Kidney (tissue), 22 donors: ENCODE measurements at places on chromosomes 4 and X. TPM values are rescaled to one million over a fixed set of nuclear protein-coding genes. Genes with fewer than 3 reads are reported as not detected.
A peak's percentile ranks its signal among the peaks of the same experiment; 100 is the strongest.

- no peak for DNase-seq
Measured at GRCh38 chr4:128358913-128359279, 71.3 kb upstream of the PGRMC2 start.

- DNase-seq, result no peak
Measured at GRCh38 chr4:104901438-104901837, 245.2 kb upstream of the TET2 start.

DNA sequence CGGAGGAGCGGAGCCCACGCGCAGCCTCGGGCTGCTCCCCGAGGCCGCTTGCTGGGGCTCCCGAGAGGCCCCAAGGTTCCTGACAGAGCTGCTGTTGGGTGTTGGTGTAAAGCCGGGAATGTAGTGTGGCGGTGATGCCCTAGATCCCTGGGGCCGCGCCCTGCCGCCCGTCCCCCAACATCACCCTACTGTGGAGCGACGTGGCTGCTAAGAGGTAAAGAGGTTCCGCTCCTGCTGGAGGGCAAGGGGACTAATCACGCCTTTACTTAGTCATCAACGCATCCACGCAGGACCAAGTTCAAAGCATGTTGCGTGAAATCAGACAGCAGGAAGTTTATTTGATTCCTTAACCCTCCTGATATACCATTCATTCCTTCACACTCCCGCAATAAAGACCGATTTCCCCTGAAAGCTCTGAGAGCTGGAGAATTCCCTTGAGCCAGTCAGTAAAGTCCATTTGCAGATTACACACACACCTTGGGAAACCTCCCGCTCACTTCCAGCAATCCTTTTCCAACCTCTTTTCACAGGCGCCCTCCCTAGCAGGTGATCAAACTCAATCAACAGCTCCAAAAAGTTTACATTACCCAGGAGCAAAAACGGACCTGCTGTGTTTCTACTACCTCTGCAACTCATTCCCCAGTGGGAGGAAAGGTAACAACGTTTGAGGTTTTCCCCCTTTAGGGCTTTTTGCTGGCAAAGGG, 579 bp upstream of the GABRA2 start:
- DNase-seq, result peak; percentile 42

DNA sequence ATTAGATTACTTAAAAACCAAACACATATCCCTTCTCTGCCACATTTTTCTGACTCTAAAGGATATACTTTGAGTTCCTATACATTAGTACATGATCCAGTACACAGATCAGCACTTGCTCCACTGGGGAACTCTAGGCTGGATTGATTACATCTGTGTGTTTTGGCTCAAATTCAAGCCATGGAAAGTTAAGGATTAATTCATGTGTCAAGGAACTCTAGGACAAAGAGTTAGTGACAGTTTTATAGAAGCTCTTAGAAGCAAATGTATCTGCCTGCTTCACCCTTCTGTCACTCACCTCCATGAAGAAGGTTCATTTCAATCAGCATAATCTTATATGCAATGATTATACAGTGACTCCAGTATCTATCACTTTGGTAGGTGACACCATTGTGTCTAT, 43.2 kb downstream of the SCFD2 start:
- DNase-seq, result no peak

- DNase-seq, result no peak
Measured at GRCh38 chr4:61543976-61544375, 343.9 kb downstream of the ADGRL3 start.

DNA sequence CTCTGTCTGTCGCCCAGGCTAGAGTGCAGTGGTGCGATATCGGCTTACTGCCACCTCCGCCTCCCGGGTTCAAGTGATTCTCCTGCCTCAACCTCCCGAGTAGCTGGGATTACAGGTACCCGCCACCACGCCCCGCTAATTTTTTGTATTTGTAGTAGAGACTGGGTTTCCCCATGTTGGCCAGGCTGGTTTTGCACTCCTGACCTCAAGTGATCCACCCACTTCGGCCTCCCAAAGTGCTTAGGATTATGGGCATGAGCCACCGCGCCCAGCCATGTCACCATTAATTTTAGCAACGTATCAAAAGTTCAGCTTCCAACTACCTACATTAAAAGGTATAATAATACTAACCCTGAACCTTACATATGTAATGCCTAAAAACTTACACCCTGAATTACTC, 940 bp upstream of the UTP3 start:
- no peak for DNase-seq

DNA sequence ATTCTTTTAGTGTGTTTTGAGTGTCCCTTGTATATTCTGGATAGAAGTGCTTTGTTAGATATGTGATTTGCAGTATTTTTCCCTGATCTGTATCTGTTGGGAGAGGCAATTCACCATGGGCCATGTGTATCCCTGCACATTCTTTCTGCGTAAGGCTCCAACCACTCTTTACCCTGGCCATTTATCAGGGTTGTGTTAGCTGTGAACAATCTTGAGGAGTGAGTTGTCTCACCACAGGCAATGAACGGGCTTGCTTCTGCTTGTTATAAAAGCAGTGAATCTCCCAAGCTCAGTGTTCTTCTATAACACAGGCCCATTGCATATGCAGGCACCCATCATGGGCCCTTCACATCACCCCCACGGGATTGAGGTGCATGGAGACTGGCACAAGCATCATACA, 18.9 kb upstream of the SMIM10 start:
- no peak for DNase-seq

DNA sequence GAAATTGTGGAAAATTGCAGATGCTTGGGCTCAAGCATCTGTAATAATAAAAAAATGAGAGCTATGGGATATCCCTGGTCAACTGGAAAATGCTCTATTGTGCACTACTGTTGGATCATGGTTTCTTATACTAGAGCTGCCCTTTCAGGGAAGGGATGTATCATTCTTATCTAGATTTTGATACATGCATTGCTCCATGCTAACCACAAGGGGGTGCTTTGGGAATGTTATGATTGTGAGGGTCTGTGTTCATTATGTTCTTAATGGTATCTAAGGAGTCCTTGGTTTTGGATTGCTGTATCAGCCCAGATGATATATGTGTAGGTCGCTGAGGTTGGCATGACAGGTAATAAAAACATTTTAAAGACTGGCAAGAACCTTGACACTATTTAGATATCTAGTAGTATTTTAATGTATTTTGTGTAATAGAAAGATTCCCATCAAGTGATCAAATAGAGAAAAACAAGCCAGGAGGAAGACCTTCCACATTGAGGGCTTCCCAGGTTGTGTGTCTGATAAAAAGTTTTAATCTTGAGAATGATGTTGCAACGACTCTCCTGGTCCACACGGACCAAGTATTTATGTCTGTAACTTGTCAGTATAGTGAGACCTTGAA, 49.2 kb upstream of the TLR2 start:
- DNase-seq, result no peak

DNA sequence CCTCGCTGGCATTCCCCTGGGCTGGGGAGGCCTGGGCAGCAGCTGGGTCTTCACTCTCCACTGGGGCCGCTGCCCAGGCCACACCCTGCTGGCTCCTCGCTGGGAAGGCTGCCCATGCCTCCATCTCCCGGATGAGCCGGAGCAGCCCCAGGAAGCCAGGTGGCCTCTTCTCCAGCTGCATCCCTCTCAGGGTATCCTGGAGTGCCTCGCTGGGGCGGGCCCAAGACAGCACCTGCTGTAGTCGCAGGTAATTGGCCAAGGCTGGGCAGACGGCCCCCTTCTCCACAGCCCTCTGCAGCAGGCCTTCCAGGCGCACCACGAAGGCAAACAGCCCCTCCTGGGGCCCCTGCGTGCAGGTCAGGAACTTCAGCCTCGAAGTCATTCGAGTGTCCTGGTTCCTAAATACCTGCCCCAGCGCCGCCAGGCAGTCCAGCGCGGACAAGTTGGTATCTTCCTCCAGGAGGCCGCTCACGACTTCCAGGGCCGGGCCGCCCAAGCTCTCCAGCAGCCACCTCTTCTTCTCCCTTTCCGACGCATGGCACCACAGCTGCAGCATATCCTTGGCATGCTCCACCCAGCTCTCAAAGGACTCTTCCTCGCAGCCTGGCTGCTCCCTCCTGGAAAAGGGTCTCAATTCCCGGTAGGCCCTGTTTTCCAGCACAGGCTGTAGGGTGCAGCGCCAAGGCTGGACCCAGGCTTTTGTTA, 3.7 kb downstream of the PNMA6E start:
- no peak for DNase-seq

GRCh38 chrX:18941896-18942295, 42.0 kb downstream of the PHKA2 start:
- DNase-seq, result no peak

GRCh38 chr4:7414736-7415510, 19.8 kb downstream of the PSAPL1 start:
- DNase-seq, result no peak

GRCh38 chrX:12374286-12374685, 236.0 kb downstream of the FRMPD4 start:
- DNase-seq, result no peak

DNA sequence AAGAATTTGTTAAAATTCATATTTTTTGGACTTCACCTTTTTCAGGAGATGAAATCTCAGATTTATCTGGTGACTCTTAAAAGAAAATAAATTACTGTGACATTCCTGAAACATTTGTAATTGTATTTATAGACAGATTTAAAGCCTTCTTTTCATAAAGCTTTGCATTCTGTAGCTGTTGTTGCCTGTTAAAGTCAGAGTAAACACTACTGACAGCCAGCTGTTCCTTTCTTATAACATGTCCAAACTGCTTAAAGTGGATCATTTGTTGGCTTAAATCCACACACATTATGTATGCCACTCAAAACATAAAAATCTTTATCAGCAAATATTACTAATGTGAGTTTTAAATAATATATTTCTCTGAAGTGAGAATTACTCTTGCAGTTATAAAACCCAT, 157.5 kb downstream of the TECRL start:
- no peak for DNase-seq

DNA sequence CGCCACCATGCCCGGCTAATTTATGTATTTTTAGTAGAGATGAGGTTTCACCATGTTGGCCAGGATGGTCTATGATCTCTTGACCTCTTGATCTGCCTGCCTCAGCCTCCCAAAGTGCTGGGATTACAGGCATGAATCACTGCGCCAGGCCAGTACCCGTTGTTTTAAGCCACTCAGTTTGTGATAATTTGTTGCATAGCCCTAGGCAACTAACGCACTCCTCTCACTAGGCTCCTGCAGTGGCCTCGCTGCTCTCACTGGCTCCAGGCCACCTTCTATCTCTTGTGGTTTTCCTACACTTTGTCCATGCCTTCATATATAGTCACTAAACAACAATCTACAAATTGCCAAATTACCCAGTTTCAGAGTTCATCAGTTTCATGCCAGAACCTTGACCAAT, 58.1 kb downstream of the DCHS2 start:
- DNase-seq, result no peak

DNA sequence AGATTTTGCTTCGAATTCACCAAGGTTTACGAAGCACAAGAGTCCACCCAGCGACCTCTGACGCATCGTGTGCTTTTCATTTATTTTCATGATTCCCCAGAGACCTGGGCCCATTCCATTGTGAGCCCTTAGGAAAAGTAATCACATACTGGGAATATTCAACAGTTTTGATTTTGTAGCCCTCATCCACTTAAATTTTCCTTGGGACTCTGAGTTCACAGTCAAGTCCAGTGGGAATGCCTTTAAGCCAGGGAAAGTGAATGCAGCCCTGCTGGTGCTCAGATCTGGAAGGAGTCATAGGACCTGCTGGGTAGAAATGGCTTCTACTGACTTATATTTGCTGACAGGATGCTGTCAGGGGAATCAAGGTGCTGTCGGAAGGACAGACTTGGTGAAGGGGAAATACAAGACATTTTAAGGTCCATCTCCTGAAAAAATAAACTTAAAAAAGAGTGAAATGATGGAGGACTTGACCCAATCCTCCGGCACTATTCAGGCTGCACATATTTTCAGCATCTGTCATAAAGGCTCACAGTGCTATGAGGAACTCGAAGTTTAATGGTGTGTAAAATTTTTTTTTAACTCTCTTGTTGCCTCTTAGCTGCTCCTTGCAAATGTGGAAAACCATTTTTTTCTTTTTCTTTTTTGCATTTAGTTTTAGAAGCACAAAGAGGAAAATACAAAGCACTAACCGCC, 204.9 kb downstream of the MID1 start:
- DNase-seq, result no peak

DNA sequence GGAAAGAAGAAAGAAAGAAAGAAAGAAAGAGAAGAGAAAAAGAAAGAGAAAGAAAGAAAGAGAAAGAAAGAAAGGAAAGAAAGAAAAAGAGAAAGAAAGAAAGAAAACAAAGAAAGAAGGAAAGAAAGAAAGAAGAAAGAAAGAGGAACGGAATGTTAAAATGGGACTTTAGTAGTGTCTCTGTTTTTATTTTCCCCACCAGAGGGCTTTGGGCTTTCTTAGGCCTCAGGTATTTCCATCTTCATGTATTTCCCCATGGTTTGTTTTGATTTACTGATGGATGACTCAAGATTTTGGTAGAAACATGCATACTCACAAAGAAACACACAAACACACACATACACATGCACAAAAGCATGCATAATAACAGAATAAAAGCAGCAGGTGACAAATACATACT, 181.2 kb downstream of the AFF2 start:
- DNase-seq, result no peak

DNA sequence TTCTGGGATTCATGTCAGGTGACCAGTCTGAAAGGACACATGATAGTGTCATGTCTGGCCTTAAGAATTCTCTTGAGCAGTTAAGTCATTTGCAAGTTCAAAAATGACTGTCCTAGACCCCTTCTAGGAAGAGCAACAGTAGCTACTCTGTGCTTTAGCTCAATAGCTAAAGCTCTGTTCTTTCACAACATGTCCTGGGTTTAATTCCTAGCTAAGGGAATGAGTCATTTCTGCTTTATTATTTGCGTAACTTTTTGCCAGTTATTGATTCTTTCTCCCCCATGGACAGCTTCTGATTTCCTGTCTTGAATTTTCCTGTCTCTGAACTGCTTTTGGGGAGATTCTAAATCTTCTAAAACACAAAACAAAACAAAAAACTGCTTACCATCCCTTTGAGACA, 1055.8 kb upstream of the DIAPH2 start:
- no peak for DNase-seq

DNA sequence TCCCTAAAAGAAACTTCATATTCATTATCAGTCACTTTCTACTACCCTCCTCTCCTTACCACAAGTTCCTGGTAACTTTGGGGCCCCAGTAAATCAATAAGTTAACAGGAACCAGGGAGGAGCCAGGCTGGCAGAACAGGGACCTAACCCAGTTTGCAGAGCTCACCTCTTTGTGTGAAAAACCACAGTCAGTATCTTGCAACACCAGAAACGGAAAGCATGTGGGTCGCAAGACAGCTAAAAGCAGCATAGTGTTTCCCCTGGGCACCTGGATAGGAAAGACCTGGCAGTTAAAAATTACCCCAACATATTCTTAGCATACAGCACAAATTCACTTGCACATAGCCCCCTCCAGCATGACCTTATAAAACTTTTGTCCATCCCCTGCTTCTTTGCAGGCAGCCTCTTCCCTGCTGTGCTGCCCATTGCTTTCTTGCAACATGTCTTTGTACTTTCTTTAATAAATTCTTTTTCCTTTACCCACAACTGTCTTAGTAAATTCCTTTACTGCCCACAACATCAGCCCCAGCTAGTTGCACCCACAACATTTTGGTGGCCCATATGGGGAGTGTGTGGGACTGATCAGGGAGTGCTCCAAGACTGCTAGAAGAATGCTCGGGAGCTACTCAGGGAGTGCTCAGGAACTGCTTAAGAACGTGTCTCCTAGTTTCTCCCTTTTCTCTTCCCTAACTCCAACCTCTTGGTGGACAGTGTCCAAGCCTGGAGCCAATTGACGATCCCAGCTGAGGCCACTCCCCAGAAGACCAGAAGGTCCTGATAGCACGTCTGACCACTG, 83.4 kb downstream of the MSN start:
- no peak for DNase-seq

SLC7A11 gene
- polyA plus RNA-seq, result 0.04 TPM

STAP1 gene
- 17.9 TPM for polyA plus RNA-seq

DCAF4L1 gene
- 0.28 TPM for polyA plus RNA-seq

KCNE5 gene
- polyA plus RNA-seq, result not detected

PAGE4 gene
- not detected for polyA plus RNA-seq

ITIH6 gene
- not detected for polyA plus RNA-seq
